ENCODE measurements at places on chromosomes 16 and 17.

GRCh38 chr17:77827039-77827438 is 131.5 kb upstream of the TNRC6C start:
- no peak for DNase-seq

DNA sequence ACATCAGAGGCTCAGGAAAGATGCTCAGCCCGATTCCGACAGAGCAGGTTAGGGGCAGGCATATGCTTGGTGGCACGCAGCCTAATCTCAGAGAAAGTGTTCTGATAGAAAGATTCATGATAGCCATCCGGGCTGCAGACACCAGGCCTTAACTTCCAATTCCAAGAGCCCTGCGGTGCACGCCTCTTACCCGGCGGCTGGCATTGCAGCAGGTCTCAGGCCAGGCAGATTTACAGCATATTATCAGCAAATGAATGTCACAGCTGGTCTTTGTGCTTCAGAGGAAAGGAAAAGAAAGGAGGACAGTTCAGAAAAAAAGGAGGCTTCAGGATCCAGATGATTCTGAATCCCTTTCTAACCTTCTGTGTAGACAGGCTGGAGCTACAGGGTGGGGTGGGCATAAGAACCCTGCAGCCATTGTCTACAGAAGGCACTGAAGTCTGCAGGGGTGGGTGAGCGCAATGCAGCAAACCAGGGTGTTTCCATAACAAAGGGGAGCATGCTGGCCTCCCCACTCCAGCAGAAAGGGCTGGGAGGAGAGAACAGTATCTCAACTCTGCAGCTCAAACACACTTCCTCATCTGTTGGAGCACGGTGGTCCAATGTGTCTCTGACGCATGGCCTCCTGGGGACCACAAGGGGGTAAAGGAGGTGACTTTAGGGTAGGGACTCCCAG is 277.4 kb upstream of the XYLT1 start:
- DNase-seq: no peak

DNA sequence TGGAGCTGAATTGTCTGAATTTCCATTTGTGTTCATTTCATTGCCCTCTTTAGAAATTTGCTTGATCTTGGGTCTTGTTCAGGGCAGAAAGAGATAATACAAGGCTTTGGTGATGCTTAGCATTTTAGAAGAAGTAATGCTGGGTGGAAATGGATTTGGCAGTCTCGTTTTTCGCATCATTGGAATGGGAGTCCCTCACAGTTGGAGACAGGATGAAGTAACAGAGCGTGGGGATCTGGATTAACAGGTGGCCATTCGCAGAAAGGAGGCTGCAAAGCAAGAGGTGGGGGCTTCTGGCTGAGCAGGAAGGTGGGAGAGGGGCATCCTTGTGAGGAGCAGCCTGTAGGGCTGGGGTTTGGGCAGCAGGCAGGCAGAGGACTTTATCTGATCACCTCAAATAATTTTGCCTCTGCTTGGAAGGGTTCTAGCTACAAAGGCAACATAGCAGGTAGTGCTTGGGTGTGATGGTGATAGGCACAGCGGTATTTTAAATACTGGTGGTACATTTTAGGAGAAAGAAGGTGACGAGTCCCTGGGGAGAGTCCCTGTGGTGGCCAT is 17.0 kb downstream of the KSR1 start:
- DNase-seq: no peak

DNA sequence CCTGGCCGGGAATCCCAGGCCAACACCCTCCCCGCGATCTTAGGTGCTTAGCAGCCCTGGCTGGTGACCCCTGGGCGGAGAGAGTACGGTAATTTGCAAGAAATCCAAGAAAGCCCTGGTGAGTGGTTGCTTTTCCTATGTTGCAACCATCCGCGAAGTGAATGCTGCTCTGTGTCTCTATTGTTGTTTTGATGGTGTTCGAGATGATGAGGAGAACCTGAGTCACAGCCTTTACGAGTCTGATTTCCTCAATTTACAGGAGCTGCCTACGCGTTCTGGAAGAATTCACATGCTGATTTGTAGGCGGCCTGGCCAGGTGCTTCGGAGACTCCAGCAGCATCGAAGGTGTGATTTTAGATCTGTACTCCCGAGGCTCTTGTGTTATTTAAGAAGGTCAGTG is 63.3 kb downstream of the TMEM235 start:
- DNase-seq: no peak

GRCh38 chr17:32510466-32510865 is 23.7 kb downstream of the CDK5R1 start:
- DNase-seq: no peak

GRCh38 chr17:65022751-65023700 is 33.5 kb downstream of the GNA13 start:
- no peak for DNase-seq

DNA sequence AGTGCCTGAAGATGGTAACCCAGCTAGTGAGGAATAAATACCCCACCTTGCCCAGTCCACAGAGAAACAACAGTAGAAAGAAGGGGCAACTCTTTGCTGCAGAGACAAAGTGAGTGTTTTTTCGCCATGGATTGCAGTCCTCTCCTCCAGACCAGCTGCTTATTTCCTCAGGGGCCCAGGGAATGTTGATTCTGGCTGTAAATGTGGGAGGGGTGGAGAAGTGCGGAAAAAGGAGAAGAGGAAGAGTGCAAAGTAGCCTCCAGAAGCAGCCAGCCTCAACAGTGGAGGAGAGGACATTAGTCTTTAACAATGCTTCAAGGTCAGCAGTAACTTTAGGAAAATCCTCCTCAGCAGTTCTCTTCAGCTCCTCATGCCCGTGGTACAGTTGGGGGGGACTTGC is 8.1 kb upstream of the PHLPP2 start:
- no peak for DNase-seq

Data from activated naive CD8-positive, alpha-beta T cell treated with anti-CD3 and anti-CD28 coated beads for 36 hours (primary cell).